ENCODE measurements at places on chromosomes 16 and 17.
A peak's percentile ranks its signal among the peaks of the same experiment; 100 is the strongest.

GRCh38 chr17:55299162-55299838 lies 34.5 kb downstream of the HLF start:
- DNase-seq = no peak

DNA sequence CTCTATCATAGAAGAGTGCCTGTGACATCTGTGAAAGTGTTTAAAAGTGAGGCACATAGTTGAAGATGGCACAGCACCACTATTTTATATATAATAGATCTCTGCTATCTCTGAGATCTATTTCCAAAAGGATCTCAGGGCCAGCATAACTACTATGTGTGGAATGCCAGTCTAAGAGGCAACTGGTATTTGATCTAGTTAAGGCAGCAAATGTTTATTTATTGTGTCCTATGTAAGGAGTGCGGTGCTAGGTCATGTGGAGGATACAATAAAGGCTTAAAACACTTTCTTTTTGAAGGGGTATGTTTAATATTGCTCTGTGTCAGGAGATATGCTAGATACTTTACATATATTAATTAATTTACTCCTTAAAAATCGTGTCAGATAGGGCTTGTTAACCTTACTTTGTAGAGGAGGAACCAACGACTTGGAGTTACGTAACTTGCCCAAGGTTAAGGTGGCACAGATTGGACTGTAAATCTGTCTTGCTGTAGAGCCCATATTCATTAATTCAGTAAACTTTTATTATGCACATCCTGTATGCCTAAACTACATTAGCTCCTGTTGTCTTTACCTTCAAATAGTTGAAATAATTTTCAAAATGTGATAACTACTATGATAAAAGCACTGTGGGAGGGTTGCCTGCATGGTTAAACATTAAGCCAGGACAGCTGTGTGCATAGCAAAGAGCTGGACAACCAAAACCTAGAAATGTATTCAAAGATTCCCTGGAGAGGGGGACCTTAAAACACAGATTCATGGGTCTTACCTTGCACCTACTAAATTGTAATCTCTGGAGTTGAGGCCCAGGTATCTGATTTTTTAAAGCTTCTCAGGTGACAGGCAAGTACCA lies 83.3 kb downstream of the NLK start:
- DNase-seq = no peak

DNA sequence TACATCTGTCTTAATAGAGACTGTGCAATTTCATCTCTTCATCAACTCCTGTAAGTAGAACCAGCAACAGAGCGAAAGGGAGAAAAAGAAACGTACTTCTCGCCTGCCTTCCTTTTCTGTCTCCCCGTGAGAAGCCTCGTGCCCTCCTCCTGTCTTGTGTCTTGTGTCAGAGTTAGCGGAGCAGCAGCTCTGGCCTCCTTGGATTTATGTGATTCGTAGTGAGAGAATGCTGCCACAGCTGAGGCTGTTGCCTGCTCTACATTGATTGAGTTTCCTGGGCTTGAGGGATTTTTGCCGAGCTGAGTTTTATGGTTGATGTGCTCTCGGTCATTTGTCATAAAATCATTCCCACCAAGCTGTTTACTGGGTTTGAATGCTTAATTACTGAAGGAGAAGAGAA lies 579.1 kb upstream of the RBFOX1 start:
- DNase-seq = no peak

- peak; percentile 66 for DNase-seq
Measured at GRCh38 chr17:42673885-42674754, 2.7 kb downstream of the PLEKHH3 start.

- no peak for DNase-seq
Measured at GRCh38 chr17:37823996-37824395, 79.1 kb upstream of the HNF1B start.
